Activated CD4-positive, alpha-beta T cell treated with anti-CD3 and anti-CD28 coated beads, Interleukin-2, amount 10 ng/mL, durations not matched to agents 7 days and 5 days (primary cell): ENCODE measurements at places on chromosomes 3 and 15. TPM values are rescaled to one million over a fixed set of nuclear protein-coding genes. Genes with fewer than 3 reads are reported as not detected.
A peak's percentile ranks its signal among the peaks of the same experiment; 100 is the strongest.

Gene CPA3
- not detected for total RNA-seq

DNA sequence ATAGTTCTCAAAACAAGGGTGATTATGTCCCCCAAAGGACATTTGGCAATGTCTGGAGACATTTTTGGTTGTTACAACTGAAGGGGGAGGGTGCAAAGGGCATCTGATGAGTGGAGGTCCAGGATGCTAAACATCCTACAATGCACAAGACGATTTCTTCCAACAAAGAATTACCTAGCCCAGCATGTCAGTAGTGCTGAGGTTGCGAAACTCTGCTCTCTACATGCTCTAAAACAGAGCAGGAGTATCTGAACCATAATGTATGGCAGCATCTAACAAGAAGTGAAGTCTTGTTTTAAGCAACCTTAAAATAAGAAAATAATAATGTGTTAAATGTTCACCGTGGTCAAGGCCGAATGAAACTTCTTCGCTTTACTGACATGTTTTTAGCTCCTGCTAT lies 7.0 kb downstream of the GYG1 start:
- DNase-seq: no peak

- no peak for DNase-seq
Observed at GRCh38 chr3:188701485-188701969, 470.2 kb upstream of the TPRG1 start.

- DNase-seq: no peak
Observed at GRCh38 chr15:48930735-48931134, 33.0 kb downstream of the SHC4 start.

Gene SLC28A1
- total RNA-seq: not detected

Gene PLSCR2
- not detected for total RNA-seq

DNA sequence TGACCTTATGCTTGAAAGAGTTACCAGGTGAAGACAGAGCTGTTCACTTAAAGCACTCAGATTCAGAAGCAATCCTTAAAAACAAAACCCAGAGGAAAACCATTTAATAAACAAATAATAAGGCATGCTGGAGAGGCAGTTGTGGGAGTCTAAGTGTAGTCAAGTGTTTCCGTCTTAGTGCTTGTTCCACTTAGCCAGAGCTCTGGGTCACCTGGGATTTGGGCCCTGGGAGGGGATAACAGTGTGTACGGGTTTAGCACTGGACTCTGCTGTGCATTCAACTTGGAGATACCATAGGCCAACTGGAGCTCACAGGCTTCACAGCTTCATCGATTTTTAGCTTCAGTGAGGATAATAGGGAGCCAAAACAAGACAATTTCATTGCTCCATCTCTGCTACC lies 444.6 kb downstream of the CNTN4 start:
- DNase-seq: no peak

DNA sequence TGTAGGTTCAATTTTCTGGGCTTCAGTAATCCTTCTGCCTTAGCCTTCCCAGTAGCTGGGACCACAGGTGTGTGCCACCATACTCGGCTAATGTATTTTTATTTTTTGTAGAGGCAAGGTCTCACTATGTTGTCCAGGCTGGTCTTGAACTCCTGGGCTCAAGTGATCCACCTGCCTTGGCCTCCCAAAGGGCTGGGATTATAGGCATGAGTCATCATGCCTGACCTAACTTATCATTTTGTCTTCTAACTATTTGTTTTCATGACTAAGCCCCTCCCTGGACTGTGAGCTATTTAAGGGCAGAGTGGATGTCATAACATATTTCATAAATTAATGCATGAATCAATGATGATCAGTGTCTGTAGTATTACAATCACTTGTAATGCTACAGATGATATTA lies 56.1 kb upstream of the PIAS1 start:
- DNase-seq: no peak

Gene TMEM207
- total RNA-seq: not detected

- no peak for DNase-seq
Observed at GRCh38 chr3:25007974-25008658, 419.9 kb upstream of the RARB start.

Gene MCF2L2
- total RNA-seq: 5.4 TPM

Gene ACKR2
- 0.73 TPM for total RNA-seq

DNA sequence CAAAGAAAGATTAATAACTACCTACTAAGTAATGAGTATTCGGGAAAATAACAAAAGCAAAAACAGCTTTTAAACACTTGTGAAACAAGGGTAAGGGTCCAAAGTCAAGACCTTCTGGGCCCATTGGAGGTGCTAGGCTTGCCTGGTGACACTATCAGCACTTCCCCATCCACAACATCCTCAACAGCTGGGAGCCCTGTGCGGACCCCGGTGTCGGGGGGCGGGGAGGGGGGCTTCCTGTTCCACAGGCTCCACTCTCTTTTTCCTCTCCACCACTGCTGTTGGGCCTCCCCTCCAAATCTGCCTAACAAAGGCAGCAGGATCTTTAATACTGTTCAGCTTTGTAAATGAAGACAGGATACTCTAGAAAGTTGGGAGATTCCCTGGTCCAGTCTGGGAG lies 21.6 kb downstream of the NGRN start:
- no peak for DNase-seq

DNA sequence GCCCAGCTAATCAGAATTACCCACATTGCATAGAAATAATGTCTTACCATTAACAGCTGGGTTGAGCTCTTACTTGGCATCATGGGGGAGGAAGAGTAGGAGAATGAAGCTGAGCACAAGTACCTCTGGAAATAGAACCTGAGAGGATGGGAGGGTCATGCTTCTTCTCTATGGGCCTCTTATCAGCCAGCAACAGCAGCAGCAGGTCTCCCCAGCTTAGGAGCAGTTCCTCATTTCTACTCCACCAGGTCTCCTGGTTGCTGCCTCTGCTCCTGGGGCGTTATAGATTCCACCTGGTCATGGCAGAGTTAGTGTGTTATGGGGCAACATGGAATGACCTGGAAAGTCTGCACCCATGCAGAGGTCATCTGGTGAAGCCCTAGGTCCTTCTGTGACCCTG lies 3.4 kb downstream of the FSD2 start:
- no peak for DNase-seq

DNA sequence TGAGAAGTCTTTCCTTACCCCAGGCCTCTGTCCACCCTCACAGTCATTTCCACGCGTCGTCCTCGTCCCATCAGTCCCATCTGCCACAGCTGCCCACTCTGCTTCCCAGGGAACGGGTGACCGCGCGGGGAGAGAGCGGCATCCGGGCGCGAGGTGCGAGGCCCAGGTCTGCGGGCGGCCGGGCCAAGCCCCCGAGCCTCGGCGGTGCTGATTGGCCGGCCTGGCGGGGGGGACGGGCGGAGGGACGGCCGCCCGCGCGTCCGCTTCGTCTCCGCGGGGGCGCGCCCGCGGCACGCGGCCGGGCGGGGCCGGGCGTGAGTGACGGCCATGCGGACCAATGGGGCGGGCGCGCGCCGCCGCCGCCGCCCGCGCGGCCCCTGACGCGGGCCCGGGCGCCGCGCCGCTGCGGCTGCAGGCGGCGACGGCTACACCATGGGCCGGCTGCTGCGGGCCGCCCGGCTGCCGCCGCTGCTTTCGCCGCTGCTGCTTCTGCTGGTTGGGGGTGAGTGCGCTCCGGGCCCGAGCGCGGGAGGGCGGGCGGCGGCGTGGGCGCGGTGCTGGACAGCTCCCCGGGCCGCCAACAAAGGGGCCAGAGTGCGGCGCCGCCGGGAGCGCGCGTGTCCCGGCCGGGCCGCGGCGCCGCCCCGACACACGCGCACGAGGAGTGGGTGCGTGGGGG lies at the start of gene PODXL2:
TSS of gene PODXL2 (plus strand) at position 398 of the 679 bp plus-strand sequence. CDS start at position 433, 35 bp downstream.
- peak; percentile 21 for DNase-seq

DNA sequence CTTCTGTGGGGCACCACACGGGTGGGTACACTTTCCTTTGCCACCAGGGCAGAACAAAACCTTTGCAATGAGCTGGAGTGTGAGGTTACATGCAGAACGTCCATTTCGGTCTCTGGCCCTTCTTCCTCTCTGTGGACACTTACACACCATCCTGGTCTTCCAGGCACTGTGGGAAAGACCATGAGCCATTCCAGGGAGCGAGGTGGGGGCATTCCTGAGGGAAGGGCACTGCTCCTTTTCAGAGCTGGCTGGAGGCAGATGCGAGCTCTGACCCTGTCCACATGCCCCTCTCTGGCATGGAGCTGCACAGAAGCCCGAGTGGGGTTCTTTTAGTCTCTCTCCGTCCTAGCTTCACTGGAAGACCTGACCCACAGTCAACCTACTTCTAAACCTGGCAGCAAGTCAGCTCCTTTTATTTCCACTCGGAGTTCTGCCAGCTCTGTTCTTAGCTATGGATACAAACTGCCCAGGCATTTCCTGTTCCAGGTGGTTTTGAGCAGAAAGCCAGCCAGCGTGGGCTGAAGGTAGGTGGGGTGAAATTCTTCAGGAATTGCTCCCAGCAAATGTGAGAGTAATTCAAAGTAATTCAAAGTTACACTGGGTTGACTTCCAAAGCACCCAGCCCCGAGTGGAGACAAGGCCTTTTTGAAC lies 281.4 kb downstream of the ADAMTS17 start:
- no peak for DNase-seq

DNA sequence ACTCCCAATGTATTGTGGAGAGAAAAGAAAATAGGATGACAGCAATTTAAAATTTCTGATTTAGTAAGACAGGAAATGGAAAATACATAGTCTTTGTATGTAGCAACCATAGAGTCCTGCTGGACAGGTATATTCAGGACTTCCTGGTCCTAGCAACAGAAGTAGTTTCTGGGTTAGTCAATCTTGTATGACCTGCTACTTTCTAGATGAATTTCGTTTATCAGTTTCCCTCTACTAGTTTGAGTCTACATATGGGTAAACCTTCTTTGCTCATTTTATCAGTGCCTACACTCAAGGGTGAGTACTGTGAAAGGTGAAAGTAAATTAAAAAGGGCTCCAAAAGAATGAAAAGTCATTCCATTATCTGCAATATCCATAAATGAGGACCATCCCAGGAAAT lies 309.8 kb downstream of the UNC13C start:
- no peak for DNase-seq

DNA sequence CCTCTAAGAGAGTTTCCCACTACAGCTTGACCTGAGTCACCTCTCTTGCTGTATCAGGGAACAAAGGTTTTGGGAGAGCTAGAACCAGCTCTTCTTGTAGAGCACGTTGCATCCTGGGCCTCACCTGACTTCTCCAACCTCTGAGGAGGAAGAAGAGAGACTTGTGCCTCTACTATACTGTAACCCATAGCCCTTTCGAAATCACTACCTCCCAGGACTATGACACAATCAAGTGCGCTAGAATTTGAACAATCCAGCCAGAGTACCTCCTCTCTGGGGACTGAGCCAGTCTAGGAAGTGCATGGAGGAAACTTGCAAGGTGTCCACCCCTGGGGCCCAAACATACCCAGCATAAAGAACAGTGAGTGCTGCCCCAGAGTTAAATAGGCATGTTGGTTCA lies 192.8 kb upstream of the BHLHE40 start:
- DNase-seq: no peak

GRCh38 chr3:152235709-152236298 lies 32.9 kb upstream of the MBNL1 start:
- DNase-seq: no peak

- no peak for DNase-seq
Observed at GRCh38 chr3:122952520-122952919, 75.0 kb downstream of the SEMA5B start.

Gene FANCD2OS
- not detected for total RNA-seq

GRCh38 chr3:133958071-133958805 lies 62.6 kb upstream of the RAB6B start:
- no peak for DNase-seq

Gene ISG20
- total RNA-seq: 236 TPM

- no peak for DNase-seq
Observed at GRCh38 chr3:129101370-129102138, 20.1 kb downstream of the RAB43 start.
